Activated naive CD8-positive, alpha-beta T cell treated with anti-CD3 and anti-CD28 coated beads, Interleukin-2, amount 50 U/mL, for 16 hours (primary cell): ENCODE measurements at places on chromosomes 16 and 17.

DNA sequence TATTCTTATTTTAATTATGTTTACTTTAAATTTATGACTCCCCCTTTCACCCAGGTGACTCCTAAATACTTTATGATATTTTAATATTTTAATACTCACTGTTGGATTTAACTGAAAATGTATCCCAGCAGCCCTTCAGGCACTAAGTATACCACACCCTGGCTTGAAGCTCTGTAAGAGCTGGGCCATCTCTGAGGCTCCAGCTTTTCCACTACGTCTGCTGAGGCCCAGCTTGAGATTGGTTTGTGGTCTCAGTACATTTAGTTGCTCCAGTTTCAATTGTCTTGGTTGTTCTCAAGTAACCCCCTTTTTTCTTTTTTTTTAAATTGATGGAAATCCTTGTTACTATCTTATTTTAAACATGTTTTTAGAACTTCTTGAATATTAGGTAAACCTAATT lies 27.0 kb upstream of the CAPNS2 start:
- no peak for DNase-seq

- no peak for DNase-seq
Observed at GRCh38 chr16:79328402-79329165, 272.0 kb downstream of the MAF start.

- DNase-seq, result no peak
Observed at GRCh38 chr16:85927371-85927770, 28.4 kb downstream of the IRF8 start.

- no peak for DNase-seq
Observed at GRCh38 chr16:14364386-14365199, 265.5 kb downstream of the PARN start.

- peak; percentile 21 for DNase-seq
Observed at GRCh38 chr16:84062734-84063640, 20.4 kb upstream of the SLC38A8 start.

- DNase-seq, result no peak
Observed at GRCh38 chr16:6957681-6958080, 375.0 kb upstream of the RBFOX1 start.

DNA sequence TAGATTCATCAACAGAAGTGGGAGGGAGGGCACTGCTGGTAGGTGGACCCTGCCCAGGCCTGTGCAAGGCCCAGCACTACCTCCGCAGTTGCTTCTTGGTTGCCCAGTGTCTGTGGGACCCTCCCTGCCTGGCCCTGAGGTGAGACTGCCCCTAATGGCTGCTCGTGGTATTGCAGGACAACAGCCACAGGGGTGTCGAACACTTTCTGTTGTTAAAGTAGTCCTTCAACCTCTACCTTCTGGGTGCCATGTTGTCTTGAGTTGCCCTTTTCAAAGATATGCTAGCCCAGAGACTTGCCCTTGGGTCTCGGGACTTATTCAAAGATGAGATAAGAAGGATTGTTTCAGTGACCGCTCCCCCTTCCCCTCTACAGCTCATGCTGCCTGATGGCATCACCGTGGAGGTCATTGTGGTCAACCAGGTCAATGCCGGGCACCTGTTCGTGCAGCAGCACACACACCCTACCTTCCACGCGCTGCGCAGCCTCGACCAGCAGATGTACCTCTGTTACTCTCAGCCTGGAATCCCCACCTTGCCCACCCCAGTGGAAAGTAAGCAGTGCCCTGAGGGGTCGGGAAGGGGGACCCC lies 29.1 kb downstream of the AKAP1 start:
- peak; percentile 24 for DNase-seq

DNA sequence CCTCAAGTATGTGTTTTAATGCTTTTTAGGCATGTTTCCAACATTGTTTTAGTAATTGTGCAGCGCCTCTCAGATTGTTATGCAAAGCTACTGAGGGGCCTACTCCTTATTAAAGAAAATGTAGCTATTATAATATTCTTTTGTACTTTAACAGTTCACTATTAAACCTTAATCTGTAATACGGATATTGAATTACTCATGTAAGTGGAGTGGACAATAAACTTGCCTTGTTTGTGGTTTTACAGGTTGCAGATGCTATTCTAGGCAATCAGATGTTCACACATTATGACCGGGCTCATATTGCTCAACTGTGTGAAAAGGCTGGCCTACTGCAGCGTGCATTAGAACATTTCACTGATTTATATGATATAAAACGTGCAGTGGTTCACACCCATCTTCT lies 41.0 kb downstream of the PTRH2 start:
- no peak for DNase-seq

DNA sequence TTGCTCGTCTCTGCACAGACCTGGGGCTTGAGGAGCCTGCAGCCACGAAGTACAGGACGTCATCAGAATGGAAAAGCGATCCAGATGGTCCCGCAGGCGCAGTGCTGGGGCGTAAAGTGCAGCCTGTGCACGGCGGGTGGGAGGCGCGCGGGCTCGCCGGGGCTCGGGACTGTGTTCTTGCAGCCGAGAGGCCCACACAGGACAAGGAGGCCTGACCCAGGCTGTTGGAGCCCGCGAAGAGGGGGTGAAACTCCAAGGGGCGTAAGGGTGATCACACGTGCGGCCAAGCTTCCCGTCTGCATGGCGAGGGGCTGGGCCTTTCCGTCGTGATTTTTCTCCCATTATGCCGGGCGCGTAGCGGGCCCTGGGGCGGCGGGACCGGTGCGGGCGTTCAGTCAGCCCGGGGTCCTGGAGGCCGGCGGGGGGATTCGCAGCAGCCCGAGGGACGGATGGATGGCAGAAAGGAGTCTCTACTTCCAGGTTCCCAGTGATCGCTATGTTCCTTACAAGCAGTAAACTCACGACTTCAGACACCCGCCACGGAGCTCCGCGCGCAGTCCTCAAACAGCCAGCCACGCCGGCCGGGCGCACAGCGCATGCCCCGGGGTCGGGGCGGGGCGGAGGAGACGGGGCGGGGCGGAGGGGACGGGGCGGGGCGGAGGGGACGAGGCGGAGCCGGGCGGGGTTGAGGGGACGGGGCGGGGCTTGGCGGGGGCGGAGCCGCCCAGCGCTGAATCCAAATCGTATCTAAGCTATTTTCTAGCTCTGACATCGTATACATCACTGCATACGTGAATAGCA lies 141.0 kb upstream of the KCNJ18 start:
- peak; percentile 52 for DNase-seq

GRCh38 chr16:3642397-3643094 lies 11.9 kb upstream of the DNASE1 start:
- DNase-seq, result no peak

- no peak for DNase-seq
Observed at GRCh38 chr17:78753316-78754250, 28.5 kb downstream of the CYTH1 start.

DNA sequence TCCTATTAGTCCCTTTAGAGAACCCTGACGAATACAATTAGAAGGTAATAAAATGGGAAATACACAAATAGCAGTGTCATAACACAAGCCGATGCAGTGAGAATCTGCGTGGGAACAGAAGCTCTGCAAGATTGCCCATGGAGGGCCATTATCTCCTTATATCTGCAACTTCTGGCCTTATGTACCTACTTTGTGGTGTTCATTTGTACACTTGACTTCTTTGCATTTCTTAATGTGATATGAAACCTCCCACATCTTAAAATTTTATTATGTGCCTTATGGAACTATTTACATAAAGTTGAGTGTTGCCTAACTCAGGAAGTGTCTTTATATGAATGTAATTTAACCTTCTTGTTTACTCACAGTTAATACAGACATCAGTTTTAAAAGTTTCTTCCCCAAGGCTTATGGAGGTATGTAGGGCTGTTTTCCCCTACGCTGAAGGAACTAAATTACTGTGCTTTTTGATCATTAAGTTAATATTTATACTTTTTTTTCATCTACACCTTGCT lies 10.1 kb upstream of the TANC2 start:
- DNase-seq, result no peak

DNA sequence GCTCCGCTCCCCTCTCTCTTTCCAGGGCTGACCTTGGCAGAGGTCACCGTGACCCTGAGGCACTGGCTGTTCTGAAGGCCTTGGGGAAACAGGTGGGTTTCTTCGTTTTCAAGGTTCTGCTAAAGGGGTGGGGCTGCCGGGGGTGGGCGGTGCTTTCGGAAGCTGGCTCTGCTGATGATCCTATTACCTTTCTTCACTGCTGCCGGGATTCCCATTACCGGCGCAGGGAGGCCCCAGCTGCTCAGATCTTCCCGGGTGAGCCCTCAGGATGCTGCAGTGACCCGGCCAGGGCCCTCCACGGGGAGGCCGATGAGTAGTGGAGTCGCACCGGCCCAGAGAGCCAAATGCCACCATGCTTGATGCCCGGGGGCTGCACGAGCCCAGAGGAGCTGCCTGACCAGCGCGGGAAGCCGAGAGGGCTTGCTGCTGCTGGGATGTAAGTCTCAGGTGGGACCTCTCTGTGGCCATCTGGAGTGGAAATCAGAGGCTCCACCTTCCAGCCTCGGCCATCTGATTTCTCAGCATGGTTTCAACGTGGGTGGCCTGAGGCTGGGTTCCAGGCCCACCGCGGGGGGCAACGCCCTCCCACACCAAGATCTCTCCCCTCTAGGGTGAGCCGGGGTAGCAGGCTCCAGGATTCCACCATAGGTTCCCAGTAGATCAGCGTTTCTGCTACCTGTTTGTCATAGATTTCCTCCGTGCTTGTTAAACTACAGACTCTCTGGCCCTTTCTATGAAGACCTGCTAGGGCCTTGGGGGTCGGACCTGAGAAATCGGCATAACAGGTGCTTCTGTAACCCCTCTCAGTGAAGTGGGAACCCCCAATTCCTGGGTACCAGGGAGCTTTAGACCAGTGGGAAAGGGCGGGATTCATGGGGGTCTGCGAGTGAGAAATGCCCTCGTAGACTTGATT lies 21.6 kb upstream of the ADCY7 start:
- no peak for DNase-seq

- no peak for DNase-seq
Observed at GRCh38 chr17:30393491-30393890, 14.8 kb downstream of the CPD start.

DNA sequence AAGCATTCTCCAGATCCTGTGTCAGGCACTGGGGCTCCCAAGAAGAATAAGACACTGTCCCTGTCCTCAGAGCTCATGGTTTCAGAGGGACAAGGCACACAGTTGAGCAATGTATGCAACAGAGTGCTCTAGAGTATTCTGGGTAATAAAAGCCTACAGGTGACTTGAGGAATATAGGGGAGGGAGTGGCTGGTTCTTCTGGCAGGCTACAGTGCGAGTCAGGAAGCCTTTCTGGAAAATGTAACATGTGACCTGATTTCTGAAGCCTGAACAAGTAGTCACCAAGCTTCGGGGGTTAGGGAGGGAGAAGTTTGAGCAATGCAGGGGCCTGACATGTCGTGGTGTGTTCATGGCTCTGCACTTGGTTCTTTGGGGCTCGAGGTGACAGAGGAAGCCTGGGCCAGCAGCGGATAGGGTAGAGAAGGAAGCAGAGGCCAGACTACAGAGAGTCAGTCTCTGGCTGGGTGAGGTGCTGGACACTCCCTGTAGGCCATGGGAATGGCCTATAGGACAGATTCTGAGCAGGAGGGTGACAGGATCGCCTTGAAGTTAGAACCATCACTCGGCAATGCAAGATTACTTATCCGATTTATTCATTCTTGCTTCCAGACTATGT lies 16.0 kb upstream of the LRRC75A start:
- no peak for DNase-seq

DNA sequence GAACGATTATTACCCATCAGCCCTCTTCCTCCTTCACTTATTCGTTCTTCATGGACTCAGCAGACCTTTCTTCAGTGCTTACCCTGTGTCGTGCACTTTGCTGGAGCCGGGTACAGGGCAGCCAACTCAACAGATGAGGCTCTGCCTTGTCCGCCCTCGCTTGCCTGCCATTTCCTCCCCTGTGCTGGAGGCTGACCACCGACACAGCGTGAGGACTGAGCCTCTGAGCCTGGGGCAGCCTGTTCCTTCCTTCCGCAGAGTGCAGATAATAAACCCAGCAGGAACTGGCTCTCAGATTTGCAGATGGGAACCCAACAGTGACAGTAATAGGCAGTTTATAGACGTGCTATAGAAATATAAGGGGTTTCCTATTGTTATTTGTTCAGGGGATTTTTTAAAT lies 7.0 kb upstream of the SLC39A11 start:
- DNase-seq, result no peak

DNA sequence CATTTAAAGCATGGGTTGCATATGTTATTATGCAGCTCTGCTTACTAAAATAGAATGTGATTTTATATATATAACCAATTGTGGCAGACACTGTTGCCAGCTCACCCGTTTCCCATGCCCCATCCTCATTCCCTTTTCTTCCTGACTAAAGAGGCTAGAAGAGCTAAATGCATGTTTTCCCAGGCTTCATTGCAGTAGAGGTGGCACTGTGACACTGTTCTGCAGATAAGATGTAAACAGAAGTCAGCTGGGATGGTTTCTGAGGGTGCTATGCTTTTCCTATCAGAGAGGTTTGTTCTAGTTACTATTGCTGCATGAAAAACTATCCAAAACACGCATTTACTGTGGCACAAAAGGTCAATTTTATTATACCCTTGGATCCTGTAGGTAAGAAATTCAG lies 5.7 kb upstream of the TOB1 start:
- DNase-seq, result no peak

GRCh38 chr16:86917471-86918365 lies 339.4 kb downstream of the FOXL1 start:
- DNase-seq, result no peak

- no peak for DNase-seq
Observed at GRCh38 chr16:25110387-25110947, 1.1 kb upstream of the LCMT1 start.

DNA sequence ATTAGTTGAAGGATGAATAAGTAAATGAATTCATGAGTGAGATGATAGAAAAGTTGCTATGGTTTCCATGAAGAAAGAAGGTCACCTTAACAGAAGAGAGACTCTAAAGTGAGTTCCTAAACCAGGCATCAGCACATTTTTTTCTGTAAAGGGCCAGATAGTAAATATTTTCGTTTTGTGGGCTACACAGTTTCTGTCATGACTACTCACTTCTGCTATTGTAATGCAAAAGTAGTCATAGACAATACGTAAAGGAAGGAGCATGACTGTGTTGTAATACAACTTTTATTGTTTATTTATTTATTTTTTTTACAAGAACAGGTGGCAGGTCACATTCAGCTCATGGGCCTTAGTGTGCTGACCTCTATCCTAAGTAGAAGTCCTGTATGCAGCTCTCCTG lies 426.1 kb upstream of the DYNLRB2 start:
- DNase-seq, result no peak

GRCh38 chr16:57647136-57647875 lies 18.9 kb downstream of the ADGRG1 start:
- no peak for DNase-seq

- DNase-seq, result no peak
Observed at GRCh38 chr16:35532576-35532975, 2073.2 kb downstream of the TP53TG3F start.
